ENCODE measurements at places on chromosomes 13 and 19.

- no peak within 1 kb of the TSS for H3K4me3 ChIP-seq
- no peaks in the 10 kb centered on the region for H3K4me1 ChIP-seq
- DNase-seq, result no peak
- no peaks in the 10 kb centered on the region for H3K36me3 ChIP-seq
Measured at GRCh38 chr13:77918391-77919245, at the start of gene EDNRB. Gene EDNRB (minus strand): TSS chr13:77918831. CDS start chr13:77918573, 258 bp downstream.

DNA sequence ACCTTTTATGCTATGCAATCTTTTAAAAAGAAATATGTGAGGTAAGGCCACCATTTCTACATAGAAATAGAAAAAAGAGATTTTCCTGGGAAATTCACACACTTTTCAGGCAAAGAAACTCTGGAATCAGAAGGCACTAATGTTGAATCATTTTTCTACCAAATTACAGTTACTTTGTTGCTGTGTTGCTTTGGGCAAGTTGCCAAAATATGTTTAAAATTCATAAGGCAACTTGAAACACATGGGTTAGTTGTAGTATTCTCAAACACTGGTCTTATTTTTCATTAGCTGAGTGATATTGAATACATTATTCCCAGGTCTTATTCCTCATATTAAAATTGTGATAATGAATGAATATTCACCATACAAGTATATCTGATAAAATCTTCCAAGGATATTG lies 195.0 kb upstream of the SLITRK1 start:
- no peak for DNase-seq
- no peaks in the 10 kb centered on the region for H3K27me3 ChIP-seq
- H3K27ac ChIP-seq, result no peak overlapping the region
- no peaks in the 10 kb centered on the region for H3K4me1 ChIP-seq
- no peaks in the 10 kb centered on the region for H3K36me3 ChIP-seq

GRCh38 chr13:27997904-27998522 lies 9.5 kb upstream of the URAD start:
- no peaks in the 10 kb centered on the region for H3K36me3 ChIP-seq
- H3K27me3 ChIP-seq, result no peaks in the 10 kb centered on the region
- no peak for DNase-seq
- H3K27ac ChIP-seq, result no peak overlapping the region
- H3K4me3 ChIP-seq, result no peak overlapping the region

GRCh38 chr19:18388100-18388959 lies 2.4 kb downstream of the GDF15 start:
- peak; percentile 71 for DNase-seq
- peaks cover 5% of the 10 kb centered on the region for H3K27me3 ChIP-seq
- peak overlapping the region; percentile 63 for H3K4me3 ChIP-seq

GRCh38 chr13:45256254-45256653 lies 55.4 kb upstream of the KCTD4 start:
- peaks cover 12% of the 10 kb centered on the region for H3K36me3 ChIP-seq
- DNase-seq, result no peak
- peak overlapping the region; percentile 44 for H3K27ac ChIP-seq
- no peaks in the 10 kb centered on the region for H3K27me3 ChIP-seq
- H3K4me1 ChIP-seq, result no peaks in the 10 kb centered on the region
- H3K4me3 ChIP-seq, result no peak overlapping the region

DNA sequence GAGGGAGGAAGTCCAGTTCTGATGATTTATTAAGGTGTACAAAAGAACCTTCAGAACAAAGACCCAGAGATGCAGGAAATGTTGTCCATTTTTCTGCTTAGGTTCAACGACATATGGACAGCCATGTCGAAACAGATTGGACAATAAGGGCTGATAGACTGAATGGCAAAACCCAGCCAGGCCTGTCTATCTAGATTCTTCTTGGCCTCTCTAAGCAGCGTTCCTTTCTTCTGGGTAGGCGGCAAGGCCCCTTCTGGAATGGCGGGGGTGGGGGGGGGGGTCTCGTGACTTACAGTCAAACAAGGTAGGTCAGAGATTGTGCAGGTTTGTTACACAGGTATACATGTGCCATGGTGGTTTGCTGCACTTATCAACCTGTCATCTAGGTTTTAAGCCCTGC lies 39.7 kb upstream of the PEPD start:
- H3K27me3 ChIP-seq, result peaks cover 25% of the 10 kb centered on the region
- no peaks in the 10 kb centered on the region for H3K4me1 ChIP-seq
- H3K27ac ChIP-seq, result no peak overlapping the region
- DNase-seq, result no peak
- H3K36me3 ChIP-seq, result no peaks in the 10 kb centered on the region

DNA sequence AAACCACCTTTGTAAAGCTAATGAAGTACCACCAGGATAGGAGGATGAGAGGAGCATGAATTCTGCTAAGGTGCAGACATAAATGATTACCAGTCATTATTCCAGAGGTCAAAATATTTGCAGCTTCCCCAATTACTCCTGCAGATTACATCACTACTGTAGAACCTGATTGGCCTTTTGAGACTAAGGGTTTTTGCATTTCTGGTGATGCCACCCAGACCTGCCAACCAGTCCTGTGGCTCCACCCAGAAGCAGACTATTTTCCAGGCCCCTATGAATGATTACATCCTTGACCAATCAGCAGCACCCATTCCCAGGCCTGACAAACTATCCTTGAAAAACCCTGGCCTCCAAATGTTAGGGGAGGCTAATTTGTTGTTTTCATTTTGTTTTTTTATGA lies 11.2 kb upstream of the KCNC3 start:
- peaks cover 30% of the 10 kb centered on the region for H3K27me3 ChIP-seq
- H3K4me3 ChIP-seq, result no peak overlapping the region
- H3K36me3 ChIP-seq, result peaks cover 7% of the 10 kb centered on the region
- H3K27ac ChIP-seq, result no peak overlapping the region
- H3K4me1 ChIP-seq, result peaks cover 9% of the 10 kb centered on the region

DNA sequence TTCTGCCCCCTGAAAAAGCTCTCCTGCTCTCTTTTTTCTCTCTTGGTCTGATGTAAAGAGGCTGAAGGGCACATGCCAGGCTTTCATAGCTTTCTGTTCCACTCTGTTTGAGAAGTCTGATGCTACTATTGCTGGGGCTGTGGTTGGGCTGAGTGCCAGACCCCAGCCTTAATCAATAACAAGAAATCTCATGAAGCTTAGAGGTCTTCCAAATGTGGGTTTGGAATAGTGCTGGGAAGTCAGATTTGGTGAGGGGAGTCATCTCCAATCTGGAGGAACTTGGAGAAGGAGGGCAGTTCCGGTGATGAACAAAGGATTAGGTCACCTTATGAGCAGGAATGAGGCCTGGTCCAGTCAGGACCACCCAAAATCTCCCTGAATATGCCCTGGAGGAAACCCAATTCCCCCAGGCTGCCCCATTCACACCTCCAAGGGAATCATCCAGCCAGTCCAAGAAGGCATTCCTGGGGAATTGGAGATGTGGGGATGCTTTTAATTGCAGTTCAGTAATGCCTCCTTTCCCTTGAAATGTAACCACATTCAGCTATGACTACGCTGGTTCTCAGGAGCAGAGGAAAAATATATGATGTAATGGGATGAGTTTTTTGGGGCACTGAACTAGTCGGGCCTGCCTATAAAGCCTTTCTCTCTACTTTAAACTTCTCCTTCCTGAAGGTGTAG lies 102.0 kb downstream of the STARD13 start:
- no peak overlapping the region for H3K4me3 ChIP-seq
- no peak overlapping the region for H3K27ac ChIP-seq
- peaks cover 31% of the 10 kb centered on the region for H3K27me3 ChIP-seq
- DNase-seq, result no peak

DNA sequence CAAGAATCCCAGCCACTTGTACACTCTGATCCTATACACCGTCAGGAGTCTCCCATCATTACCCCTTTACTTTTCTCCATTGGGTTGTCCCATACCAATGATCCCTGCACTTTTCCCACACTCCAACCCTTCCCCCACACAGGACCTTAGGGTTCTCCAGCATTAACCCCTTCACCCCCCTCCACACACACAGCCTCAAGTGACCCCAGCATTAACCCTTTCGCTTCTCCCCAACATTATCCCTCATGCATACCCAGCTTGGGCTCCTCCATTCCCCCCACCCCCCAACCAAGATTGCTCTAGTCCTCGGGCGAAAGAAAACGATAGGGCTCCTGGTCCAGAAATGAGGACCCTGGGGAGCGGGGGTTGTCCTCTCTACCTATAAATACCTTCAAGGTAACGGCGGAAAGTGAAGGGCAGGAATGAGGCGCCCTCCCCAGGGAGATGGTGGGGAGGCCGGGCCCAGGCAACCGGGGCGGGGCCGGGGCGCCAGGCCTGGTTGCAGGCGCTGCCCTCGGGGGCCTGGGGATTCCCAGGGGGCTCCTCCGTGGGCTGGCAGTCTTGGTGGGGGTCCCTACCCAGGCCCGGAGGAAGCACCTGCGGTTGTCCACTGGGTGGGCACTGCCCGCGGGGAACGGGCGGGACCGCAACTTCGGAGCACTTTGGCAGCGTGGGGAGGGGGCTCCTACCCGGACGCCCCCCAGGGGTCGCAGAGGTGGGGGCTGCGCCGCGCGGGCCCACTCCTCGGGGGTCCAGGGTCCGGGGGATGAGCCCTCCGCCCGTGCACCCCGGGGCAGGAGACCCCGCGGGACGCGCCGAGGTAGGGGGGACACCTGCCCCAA lies 757 bp downstream of the WIZ start:
- peak overlapping the region; percentile 5 for H3K27ac ChIP-seq
- H3K4me1 ChIP-seq, result peaks cover 26% of the 10 kb centered on the region
- peaks cover 28% of the 10 kb centered on the region for H3K36me3 ChIP-seq
- H3K4me3 ChIP-seq, result peak overlapping the region; percentile 72
- H3K27me3 ChIP-seq, result no peaks in the 10 kb centered on the region

DNA sequence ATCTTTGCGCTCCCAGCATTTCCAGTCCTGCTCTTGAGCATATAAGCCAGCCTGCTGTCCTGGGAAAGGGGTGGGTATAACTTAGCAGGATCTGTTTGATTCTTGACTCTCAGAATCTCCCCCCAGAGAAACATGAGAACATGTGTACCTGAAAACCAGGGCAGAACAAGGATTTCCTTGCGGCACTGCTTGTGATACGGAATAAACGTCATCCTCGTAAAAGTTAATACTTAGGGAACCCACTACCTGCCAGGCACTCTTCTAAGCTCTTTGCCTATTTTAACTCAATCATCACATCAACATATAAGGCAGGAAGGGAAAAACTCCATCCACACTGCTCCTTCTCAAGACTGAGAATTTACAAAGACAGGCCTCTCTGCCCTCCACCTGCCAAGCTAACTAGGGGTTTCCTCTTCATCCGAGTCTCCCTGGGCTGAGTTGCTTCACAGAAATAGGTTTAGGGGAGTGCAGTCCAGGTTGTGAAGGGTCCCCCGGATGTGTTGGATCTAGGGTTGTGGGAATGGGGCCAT lies 1.1 kb downstream of the ZNF653 start:
- peak overlapping the region; percentile 97 for H3K27ac ChIP-seq
- H3K4me1 ChIP-seq, result peaks cover 41% of the 10 kb centered on the region
- H3K36me3 ChIP-seq, result peaks cover 20% of the 10 kb centered on the region
- no peak for DNase-seq
- H3K4me3 ChIP-seq, result peak overlapping the region; percentile 88
- no peaks in the 10 kb centered on the region for H3K27me3 ChIP-seq

- no peak overlapping the region for H3K27ac ChIP-seq
- no peaks in the 10 kb centered on the region for H3K27me3 ChIP-seq
- H3K4me1 ChIP-seq, result no peaks in the 10 kb centered on the region
- H3K36me3 ChIP-seq, result no peaks in the 10 kb centered on the region
Measured at GRCh38 chr13:57874530-57874929, 243.0 kb downstream of the PCDH17 start.

DNA sequence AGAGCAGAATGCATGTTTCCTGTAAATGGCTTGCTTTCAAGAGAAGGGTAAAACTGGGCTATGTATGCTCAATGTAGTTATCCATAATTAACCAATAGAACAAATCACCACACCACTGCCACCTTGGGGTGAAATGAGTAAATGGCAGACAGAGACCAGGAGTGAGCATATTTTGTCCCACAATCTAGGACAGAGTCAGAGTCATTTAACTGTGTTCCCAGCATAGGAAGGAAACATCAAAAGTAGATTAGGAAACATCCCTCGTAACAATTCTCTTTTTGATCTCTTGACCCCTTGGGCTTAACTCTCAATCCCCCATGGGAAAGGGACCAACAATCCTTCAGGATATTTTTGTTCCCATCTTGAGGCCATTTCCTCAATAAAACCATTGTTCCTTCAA lies 224.8 kb downstream of the NHLRC3 start:
- H3K27ac ChIP-seq, result no peak overlapping the region
- no peaks in the 10 kb centered on the region for H3K4me1 ChIP-seq
- no peak for DNase-seq
- no peaks in the 10 kb centered on the region for H3K27me3 ChIP-seq

- no peaks in the 10 kb centered on the region for H3K36me3 ChIP-seq
- H3K4me1 ChIP-seq, result no peaks in the 10 kb centered on the region
- H3K27ac ChIP-seq, result no peak overlapping the region
- no peak for DNase-seq
- no peaks in the 10 kb centered on the region for H3K27me3 ChIP-seq
Measured at GRCh38 chr13:83666141-83666540, 216.1 kb downstream of the SLITRK1 start.

DNA sequence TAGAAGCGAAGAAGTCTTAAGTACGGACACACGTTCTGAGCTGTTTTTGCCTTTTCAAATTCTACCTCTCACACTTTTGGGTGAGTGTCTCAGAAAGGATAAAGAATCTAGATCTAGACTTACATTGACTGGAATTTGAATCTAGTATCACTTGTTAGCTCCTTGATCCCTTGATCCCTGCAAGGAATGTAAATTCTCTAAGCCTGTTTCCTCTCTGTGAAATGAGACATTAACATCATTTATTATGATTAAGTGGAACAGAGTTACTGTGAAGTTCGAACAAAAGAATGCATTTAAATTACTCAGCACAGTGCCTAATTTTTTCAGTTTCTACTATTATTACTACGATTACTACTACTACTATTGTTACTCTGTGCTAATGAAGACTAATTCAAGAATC lies 86.6 kb upstream of the POSTN start:
- H3K36me3 ChIP-seq, result no peaks in the 10 kb centered on the region
- H3K4me1 ChIP-seq, result no peaks in the 10 kb centered on the region
- no peak overlapping the region for H3K4me3 ChIP-seq
- no peak overlapping the region for H3K27ac ChIP-seq
- DNase-seq, result no peak
- no peaks in the 10 kb centered on the region for H3K27me3 ChIP-seq

DNA sequence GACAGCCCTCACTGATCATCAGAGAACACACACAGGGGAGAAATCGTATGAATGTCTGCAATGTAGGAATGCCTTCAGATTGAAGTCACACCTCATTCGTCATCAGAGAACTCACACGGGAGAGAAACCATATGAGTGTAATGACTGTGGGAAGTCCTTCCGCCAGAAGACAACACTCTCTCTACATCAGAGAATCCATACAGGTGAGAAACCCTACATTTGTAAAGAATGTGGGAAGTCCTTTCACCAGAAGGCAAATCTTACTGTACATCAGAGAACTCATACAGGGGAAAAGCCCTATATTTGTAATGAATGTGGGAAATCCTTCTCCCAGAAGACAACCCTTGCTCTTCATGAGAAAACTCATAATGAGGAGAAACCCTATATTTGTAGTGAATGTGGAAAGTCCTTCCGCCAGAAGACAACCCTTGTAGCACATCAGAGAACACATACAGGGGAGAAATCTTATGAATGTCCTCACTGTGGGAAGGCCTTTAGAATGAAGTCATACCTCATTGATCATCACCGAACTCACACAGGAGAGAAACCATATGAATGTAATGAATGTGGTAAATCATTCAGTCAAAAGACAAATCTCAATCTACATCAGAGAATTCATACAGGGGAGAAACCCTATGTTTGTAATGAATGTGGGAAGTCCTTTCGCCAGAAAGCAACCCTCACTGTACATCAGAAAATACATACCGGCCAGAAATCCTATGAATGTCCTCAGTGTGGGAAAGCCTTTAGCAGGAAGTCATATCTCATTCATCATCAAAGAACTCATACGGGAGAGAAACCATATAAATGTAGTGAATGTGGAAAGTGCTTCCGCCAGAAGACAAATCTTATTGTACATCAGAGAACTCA lies 32.5 kb downstream of the ZNF567 start:
- no peak for DNase-seq
- H3K27ac ChIP-seq, result no peak overlapping the region
- no peak overlapping the region for H3K4me3 ChIP-seq
- no peaks in the 10 kb centered on the region for H3K27me3 ChIP-seq
- no peaks in the 10 kb centered on the region for H3K4me1 ChIP-seq

Measured in central memory CD8-positive, alpha-beta T cell (primary cell).